Stimulated activated CD4-positive, alpha-beta T cell treated with anti-CD3 and anti-CD28 coated beads, TNF-alpha, amount 100 ng/mL, for 48 hours (primary cell): ENCODE measurements at places on chromosomes 1 and 21.

GRCh38 chr1:4017636-4018365, 117.7 kb upstream of the C1orf174 start:
- no peak for DNase-seq

DNA sequence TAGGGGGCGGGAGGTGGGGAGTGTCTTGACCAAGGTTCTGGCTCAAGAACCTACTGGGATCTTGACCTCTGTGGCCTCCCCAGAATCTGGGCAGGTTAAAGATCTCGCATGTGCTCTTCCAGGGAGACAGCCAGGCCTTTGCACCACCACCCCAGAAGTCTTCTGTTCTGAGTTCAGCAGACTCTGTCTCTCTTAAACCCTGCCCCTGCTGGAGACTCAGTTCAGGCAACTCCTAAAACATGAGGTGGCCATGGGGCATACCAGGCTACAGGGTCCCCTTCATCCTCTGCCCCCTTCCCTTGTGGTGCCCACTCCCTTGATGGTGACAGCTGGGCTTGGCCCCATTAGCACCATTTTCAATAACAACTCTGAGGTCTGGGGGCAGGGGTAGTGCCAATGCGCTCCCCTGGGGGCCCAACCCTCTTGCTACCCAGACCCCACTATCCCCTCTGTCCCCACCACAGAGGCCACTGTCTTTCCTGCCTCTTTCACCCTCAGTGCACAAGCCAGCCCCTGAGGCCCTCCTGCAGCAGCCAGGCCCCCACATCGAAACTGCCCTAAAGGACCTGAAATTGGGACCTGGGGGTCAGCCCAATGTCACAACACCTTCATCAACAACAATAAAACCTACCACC, 132.7 kb upstream of the RUNX3 start:
- no peak for DNase-seq

DNA sequence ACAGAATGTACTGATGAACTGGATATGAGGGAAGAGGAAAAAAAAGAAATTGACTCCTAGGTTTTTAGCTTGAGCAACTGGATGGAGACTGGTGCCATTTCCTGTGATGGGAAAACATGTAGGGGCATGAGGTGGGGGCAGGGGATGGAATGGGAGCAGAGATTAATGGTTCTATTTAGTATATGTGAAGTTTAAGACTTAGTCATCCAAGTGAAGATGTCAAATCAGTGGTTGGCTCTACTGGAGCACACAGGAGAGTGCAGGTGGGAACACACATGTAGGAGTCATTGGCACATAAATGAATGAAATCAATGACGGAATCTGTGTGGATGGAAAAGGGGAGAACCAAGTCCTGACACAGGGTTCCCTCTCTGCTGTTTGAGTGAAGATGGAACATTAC, 224.4 kb upstream of the COA6 start:
- no peak for DNase-seq

DNA sequence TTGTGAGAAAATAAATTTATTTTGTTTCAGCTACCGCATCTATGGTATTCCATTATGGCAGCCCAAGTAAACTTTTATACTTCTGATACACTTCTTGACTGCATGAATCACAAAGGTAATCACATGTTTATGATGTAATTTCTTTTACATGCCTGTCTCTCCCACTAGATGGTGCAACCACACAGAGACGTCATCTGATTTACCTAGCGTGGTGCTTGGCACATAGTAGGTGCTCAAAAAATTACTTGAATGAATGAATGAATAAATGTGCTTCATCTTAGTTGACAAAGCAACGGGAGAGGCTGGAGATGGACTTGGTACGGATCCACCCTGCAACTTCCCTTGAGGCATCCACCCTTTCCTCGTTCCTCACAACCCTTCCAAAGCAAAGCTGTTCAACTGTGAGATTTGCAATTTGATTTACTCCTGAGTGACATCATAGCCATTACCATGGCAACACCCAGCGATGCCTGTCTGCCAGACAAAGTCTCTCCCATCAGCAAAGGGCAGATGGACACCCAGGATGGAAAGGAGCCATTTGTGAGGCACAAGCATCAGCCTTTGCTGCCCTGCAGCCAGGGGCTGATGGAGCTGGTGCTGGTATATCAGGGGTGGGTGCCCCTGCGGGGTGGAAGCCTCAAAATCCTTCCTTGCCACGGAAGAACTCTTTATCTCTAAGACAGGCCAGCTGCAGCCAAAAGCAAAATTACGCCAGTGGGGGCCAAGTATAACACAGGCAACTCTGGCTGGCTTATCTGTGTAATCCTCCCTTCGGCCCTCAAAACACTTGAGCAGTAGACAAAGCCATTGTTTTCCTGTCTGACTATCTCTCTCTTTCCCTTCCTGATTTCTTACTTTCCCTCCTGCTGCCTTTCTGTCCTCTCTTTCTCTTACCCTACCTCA, 18.9 kb upstream of the VWA5B1 start:
- no peak for DNase-seq

- no peak for DNase-seq
Measured at GRCh38 chr1:110581682-110582145, 24.4 kb downstream of the KCNA2 start.

- no peak for DNase-seq
Measured at GRCh38 chr1:9078015-9078751, 8.7 kb upstream of the SLC2A5 start.

GRCh38 chr1:204320382-204320804, 39.3 kb downstream of the PLEKHA6 start:
- no peak for DNase-seq

- DNase-seq: no peak
Measured at GRCh38 chr1:218957971-218958370, 215.7 kb upstream of the LYPLAL1 start.

DNA sequence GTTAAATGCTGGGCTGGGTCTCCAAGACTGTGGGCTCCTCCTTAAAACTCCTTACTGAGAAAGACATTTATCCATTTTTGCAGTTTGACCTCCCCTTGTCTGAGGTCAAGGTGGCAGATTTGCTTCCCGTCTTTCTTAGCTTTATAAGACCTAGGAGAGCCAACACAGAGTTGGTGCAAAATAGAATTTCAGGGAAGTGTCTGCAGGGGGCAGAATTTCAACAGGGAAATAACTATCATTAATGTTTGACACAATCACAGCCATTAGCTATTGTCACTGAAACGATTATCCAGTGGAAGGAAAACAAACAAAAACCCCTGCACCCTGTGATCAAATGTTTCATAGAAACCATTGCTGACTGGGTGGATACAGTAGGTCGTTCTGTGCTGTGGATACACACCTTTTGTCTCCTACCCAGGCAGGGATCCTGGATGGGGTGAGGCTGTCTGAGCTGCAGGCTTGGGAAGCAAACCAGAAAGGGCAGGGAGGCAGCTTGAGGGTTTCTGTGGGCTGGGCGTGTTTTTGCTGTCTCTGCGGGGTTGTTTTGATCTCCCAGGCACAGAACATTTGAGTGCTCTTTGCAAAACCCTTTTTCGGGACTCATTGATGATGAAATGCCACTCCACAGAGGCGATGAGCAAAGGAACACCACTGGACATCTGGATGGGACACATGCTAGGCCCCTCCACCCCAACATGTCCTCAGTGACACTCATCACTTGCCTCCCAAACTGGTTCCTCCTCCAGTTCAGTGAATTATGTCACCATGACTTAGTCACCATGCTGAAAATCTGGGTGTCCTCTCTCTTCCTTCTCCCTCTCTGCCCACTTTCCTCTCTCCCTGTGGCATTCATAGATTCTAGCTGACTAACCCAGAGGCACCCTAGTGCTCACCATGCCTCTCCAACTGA, 94.2 kb upstream of the SERBP1 start:
- no peak for DNase-seq

DNA sequence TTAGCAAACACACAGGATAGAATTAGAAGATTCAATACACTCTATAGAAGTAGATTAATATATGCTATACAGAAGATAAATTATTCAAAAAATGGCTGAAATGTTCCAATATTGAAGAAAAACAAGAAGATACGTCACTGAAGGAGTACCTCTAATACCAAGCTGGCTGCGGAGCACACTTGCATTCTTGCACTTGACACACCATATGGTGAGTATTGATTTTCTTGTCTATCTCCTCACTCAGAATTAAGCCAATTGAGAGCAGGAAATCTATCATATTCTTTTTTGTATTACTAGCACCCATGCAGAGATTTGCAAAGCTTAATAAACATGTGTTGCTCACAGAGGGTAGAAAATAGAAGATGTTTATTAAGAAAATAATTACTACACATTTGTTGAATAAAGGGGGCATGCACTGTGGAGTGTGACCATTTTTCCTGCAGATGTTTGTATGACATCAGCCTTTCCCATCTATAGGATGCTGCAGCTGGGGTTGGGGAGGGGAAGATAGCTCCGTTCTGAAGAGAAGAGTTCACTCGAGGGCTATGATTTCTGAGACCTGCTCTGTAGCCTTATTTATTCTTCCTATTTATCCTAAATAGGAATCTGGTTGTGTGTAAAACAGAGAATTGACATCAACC, 318.1 kb downstream of the HHIPL2 start:
- DNase-seq: no peak

DNA sequence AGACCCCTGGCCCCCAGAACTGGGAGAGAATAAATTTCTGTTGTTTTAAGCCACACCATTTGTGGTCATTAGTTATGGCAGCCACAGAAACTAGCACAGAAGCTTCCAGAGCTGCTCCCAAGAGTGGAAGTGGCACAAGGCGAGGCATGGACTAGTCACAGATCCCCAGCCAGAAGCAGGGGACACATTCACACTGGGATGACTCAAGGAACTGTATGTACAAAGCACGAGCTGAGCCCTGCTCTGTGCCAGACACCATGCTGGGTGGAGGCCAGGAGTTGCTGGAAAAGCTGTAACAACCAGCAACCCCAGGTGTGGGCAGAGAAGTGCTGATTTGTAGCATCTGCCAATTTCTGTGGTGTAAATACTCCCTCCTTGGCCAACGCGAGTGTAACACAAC, 55.6 kb downstream of the TCP10L start:
- DNase-seq: no peak

- no peak for DNase-seq
Measured at GRCh38 chr1:154154534-154155191, at the start of gene NUP210L. Gene NUP210L (minus strand): TSS chr1:154155073.

GRCh38 chr1:102897557-102897956, 210.8 kb downstream of the COL11A1 start:
- DNase-seq: no peak

GRCh38 chr1:107362468-107363140, 221.8 kb downstream of the NTNG1 start:
- DNase-seq: no peak

- no peak for DNase-seq
Measured at GRCh38 chr1:247400685-247401084, 15.3 kb upstream of the NLRP3 start.

DNA sequence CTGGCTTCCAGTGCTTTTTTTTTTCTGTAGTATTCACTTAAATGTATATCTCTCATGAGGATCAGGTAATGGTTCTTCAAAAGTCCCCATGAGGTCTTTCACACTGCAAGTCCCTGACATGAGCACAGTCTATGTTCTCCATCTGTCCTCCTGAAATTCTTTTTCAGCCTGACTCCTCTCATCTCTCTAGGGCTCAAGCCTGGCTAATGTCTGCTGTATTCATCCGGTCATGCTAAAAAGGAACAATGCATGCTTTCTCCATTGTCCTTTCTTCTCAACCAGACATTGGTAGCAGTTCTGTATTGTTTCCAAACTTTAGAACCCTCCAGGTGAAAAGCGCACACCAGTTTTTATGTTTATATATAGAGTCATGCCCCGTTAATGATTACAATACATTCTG, 368.3 kb upstream of the OLFM3 start:
- no peak for DNase-seq

- no peak for DNase-seq
Measured at GRCh38 chr1:193545171-193545570, 358.8 kb upstream of the B3GALT2 start.

- DNase-seq: no peak
Measured at GRCh38 chr1:21299780-21300395, 9.6 kb upstream of the ECE1 start.

DNA sequence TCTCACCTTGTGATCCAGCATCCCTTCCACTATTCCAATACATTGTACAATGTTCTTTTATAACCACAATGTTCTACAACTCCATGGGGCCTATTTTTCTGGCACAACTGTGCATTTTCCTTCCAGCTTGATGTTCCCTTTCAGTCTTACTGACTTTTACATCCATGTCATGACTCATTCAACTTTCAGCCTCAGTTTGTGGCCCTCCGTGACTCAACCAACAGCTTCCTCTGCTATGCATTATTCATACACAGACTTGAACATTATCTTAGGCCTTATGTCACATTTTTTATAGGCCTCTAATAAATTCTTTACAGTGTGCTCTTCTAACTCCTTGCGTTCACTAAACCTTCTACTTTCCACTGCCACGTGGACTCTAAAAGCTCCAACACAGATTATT, 119.4 kb upstream of the PRMT6 start:
- DNase-seq: no peak

DNA sequence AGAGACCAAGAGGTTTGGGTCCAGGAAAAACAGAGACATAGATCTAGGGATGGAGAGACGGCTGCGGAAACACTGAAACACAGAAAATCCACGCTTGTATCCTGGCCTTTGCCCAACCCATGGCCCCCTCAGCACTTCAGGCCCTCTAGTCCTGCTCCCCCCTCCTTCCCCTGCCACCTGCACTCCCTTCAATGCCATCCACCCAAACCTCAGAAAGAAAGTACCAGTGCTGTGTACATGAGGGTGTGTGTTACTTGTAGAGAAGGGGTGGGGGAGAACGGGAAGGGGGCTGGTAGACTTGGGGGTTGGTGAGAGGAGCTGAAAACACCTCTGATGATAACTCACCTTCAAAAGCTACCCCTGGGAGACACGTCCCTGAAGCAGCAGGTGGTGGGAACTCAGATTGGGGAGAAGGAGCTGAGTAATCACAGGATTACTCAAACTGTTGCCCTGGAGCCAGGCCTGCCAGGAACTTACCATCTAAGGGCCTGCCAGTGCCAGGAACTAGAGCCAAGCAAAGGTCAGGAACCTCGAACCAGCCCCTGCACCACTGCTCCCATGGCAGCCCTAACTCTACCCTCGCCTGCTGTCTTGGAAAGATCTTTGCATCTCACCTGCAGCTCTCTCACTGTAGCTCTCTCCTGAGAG, 11.5 kb downstream of the RORC start:
- no peak for DNase-seq

GRCh38 chr1:8242498-8242897, 75.4 kb upstream of the SLC45A1 start:
- DNase-seq: no peak

GRCh38 chr1:5769760-5770159, 222.5 kb downstream of the NPHP4 start:
- no peak for DNase-seq

- no peak for DNase-seq
Measured at GRCh38 chr1:90457985-90458384, 259.1 kb downstream of the BARHL2 start.

GRCh38 chr1:153393926-153394325, 3.1 kb upstream of the S100A8 start:
- no peak for DNase-seq
